NCI-H2171 (cell line): ENCODE measurements at places on chromosomes 5 and 9.

DNA sequence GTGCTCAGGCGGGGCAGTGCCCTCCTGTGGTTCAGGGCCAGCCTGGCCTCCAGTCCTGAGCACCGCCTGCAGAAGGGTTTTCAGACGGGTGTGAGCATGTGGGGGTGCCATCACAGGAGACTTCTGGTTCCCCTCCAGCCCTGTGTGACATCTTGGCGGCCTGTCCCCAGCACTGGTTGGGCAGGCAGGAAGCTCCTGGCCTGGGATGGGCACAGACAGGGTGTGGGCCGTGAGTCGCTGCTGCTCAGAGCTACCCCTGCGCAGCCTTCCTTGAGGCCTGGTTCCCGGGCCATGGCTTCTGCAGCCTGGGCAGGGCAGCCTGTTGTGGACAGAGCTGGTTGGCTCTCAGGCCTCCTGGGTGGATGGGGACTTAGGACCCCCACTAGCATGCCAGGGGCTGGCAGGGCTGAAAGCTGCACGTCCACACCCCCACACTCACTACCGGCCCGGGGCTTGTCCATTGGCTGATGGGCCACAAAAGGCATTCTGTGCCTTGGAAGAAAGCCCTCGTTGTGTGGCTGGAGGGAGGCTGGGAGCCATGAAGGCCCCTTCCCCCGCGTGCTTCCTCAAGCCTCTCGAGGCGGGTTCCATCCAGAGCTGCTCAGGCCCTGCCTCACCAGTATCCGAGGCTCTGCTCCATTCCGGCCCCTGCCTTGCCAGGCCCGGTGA lies 58.7 kb downstream of the RXRA start:
- DNase-seq, result no peak

DNA sequence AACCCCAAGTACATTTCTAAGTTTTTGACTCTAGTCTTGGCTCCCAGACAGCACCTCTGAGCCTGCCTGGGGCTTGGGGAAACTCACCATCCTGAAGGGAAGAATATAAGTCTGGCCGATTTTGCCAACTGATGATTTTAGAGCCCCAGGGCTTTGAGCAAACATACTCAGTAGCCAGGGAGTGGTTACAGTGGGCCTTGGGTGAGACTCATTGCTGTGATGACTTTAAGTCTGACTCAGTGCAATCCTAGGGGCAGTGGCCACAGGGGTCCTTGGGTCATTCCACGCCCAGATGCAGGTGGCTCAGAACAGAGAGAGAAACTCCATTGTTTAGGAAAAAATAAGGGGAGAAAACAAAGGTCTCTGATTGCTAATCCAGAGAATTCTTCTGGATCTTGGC lies 312.0 kb upstream of the EDIL3 start:
- no peak for DNase-seq

GRCh38 chr9:6383551-6384225 lies 29.3 kb upstream of the UHRF2 start:
- DNase-seq, result no peak

- DNase-seq, result no peak
Observed at GRCh38 chr5:12357626-12358025, 453.4 kb upstream of the CTNND2 start.

DNA sequence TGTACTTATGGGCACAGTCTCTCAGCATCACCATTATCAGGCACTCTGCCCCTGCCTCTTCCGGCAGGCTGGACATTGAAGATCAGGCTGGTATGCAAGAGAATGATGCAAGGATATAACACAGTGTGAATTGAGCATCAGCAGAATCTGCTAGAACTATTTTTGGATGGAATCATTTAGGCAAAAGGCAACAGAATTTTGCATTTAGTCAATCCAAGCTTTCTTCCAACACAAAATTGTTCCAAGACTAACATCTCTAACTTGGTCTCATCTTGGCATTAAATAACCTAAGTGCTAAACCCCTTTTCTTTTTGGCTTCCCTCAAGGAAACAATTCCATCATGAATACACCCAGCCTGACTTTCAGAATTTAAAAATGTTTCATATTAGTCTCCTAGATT lies 339.9 kb downstream of the PRELID2 start:
- no peak for DNase-seq

- no peak for DNase-seq
Observed at GRCh38 chr5:89418407-89419085, 535.6 kb upstream of the MEF2C start.

DNA sequence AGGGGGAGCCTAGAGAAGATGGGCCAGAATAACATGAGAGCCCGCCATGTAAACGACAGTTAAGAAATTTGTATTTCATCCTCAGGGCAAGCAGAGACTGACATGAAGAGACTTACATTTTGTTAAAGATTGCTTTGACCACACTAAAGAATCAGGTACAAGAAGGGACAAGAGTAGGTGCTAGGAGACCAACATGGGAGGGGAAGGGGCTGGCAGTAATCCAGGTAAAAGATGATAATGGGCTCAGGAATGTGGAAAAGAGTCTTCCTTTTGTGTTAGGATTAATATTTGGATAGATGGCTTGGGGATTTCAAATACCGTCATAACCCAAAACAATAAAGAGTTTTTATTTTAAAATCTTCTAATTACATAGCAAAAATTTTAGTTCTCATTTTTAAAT lies 137.3 kb downstream of the ZNF462 start:
- DNase-seq, result no peak

GRCh38 chr9:98201102-98201501 lies 8.7 kb upstream of the CORO2A start:
- no peak for DNase-seq

GRCh38 chr9:97064176-97064575 lies 25.2 kb upstream of the CTSV start:
- no peak for DNase-seq
